ENCODE measurements at places on chromosomes 16 and 17.

DNA sequence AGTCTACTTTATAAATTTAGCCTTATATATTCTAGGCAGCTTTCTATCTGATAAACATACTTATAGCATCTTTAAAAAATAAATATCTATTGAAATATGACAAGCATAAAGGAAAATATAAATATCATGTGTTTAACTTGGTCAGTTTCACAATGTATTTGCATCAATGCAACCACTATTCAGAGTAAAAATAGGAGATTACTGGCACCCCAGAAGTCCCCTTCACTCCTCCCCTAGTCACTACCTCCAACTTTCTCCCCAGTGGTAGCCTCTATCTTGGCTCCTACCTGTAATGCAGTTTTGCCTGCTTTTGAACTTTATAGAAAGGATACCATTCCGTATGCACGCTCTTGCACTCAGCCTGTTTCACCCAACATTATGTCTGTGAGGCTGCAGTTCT, 3.2 kb upstream of the NOD2 start:
- peaks cover 23% of the 10 kb centered on the region for H3K27me3 ChIP-seq
- no peak for DNase-seq
- no peaks in the 10 kb centered on the region for H3K36me3 ChIP-seq

- H3K27ac ChIP-seq, result no peak overlapping the region
- no peaks in the 10 kb centered on the region for H3K4me1 ChIP-seq
- no peaks in the 10 kb centered on the region for H3K36me3 ChIP-seq
- no peaks in the 10 kb centered on the region for H3K27me3 ChIP-seq
- H3K4me3 ChIP-seq, result no peak overlapping the region
- DNase-seq, result no peak
These were observed 22.4 kb upstream of the HERPUD1 start for GRCh38 chr16:56909527-56909979.

DNA sequence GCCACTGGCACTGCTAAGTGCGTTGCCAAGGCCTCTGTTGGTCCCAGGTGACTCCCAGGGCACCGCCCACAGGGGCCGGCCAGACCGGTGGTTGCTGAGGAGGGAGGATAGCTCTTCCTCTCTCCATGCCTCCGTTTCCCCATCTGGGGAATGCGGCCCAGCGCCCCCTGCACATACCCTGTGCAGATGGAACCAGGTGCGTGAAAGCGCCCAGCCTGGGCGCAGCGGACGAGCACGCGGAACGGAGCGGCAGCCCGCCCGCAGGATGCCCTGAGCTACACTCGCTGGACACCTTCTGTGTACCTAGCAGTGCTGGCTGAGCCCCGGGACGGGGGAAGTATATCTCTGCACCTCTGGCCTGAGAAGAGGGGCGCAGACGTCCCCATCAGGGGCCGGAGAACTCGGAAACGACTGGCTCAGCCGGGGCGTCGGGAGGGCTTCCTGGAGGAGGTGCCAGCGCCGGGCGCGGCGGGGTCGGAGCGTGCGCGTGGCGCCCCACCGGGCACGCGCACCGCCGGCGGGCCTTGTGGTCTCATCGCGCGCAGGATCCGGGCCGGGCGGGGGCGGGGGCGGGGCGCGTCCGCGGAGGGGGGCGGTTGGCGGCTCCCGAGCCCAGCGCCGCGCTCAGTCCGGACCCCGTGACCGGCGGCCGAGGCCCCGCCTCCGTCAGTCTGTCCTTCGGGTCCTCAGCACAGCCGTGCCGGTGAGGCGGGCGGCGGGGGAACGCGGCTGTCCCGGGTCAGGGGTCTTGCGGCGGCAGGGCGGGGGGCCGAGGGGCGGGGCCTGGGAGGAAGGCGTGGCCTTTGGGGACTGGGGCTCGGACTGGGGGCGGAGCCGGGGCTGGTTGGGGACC, at the start of the genes CCDC78 and HAGHL:
Gene CCDC78, minus strand, starts transcription at position 6 of the 853 bp plus-strand sequence. CDS start 76 bp downstream, outside the sequence.
Gene HAGHL, plus strand, starts transcription at position 669 of the 853 bp plus-strand sequence. CDS start 404 bp downstream, outside the sequence.
- peak; percentile 91 for DNase-seq
- peak within 1 kb of the TSS; percentile 56 for H3K4me3 ChIP-seq
- no peaks in the 10 kb centered on the region for H3K27me3 ChIP-seq
- peak within 1 kb of the TSS; percentile 3 for H3K27ac ChIP-seq

DNA sequence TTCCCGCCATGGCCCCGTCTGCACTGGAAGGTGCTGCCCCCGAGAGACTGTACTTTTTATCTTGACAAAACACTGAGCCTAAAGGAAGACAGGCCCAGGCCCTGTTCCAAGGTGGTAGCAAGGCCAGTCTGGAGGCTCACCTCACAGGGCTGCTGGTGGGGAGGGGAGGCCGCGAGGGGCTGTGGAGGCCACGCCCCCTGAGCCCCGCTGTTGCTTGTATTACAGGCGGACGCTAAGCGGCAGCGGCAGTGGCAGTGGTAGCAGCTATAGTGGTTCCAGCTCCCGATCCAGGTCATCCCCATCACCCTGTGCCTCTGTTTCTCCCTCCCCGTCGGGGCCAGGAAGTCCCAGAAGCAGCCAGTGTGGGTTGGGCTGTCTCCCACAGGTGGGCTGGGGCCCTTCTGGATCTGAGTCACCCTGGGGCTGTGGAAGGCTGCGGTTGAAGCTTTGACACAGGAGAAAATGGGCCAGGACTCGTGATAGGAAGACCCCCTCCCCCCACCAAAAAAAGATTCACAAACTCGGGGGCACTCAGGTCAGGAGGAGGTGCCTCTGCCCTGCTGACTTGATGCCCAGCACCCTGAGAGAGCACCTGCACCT, 13.3 kb upstream of the IL17C start:
- H3K4me1 ChIP-seq, result no peaks in the 10 kb centered on the region
- H3K36me3 ChIP-seq, result peaks cover 20% of the 10 kb centered on the region
- DNase-seq, result no peak
- H3K27ac ChIP-seq, result no peak overlapping the region
- H3K27me3 ChIP-seq, result no peaks in the 10 kb centered on the region
- H3K4me3 ChIP-seq, result no peak overlapping the region

- H3K27ac ChIP-seq, result no peak overlapping the region
- H3K36me3 ChIP-seq, result peaks cover 34% of the 10 kb centered on the region
- no peak for DNase-seq
- H3K4me3 ChIP-seq, result no peak overlapping the region
- H3K4me1 ChIP-seq, result 0 out of 2 replicates have a peak, but pooled peaks cover 1% of the 10 kb centered on the region
- H3K27me3 ChIP-seq, result no peaks in the 10 kb centered on the region
These were observed 20.4 kb downstream of the POLR3E start for GRCh38 chr16:22317625-22318024.

DNA sequence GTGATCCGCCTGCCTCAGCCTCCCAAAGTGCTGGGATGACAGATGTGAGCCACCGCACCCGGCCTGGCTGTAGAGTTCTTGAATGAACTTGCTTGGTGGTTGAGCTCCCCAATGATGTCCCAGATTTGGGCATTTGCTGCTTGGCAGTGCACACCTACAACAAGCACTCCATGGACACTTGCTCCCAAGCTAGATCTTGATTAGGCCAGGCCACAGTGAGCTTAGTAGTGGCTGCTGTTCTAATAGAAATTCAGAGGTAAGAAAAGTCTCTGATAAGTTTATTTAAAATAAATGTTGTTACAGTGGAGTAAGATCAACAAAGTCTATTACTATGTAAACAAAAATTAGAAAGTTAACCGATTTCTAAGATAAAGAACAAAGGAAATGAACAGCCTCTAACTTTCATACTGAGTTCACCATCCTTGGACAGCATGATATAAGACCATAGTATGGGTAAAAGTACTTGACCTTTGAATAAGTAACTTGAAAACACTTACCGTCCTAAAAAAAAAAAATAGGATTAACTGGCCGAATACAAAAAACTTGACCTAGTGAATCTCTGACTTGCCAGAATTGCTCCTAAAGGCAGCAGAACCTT, 951 bp downstream of the TMED6 start:
- no peak overlapping the region for H3K4me3 ChIP-seq
- no peaks in the 10 kb centered on the region for H3K4me1 ChIP-seq
- DNase-seq, result no peak
- no peaks in the 10 kb centered on the region for H3K36me3 ChIP-seq
- H3K27me3 ChIP-seq, result no peaks in the 10 kb centered on the region

DNA sequence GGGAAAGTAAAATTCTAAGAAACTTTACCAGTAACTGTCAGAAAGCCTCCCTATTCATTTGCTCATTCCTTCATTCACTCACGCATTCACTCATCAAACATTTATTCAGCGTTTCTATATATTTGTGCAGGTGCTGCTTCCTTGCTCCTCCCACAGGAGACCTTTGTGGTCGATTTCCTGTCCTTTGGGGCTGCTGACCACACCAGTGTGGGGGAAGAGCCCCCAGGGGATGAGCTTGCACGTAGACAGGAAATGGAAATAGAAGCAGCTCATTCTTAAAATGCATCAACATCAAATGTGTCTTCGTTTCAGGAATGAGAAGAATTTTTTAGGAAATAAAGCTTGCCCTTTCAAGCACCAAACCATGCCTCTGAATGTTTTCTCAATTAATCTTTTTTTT, 9.6 kb downstream of the PIK3R6 start:
- H3K4me1 ChIP-seq, result peaks cover 3% of the 10 kb centered on the region
- H3K27ac ChIP-seq, result no peak overlapping the region
- no peaks in the 10 kb centered on the region for H3K27me3 ChIP-seq
- no peak overlapping the region for H3K4me3 ChIP-seq
- DNase-seq, result no peak
- no peaks in the 10 kb centered on the region for H3K36me3 ChIP-seq

GRCh38 chr17:64092952-64093451, 36.9 kb downstream of the ERN1 start:
- DNase-seq, result no peak
- H3K4me3 ChIP-seq, result no peak overlapping the region
- no peak overlapping the region for H3K27ac ChIP-seq
- H3K4me1 ChIP-seq, result no peaks in the 10 kb centered on the region
